Hematopoietic multipotent progenitor cell treated with erythropoietin and hydrocortisone succinate and interleukin-3 and kit ligand, for 8 days (in vitro differentiated cells): ENCODE measurements at places on chromosomes 6 and 20.

GRCh38 chr6:119602215-119603178, 252.9 kb upstream of the MAN1A1 start:
- no peak for DNase-seq

GRCh38 chr6:73250016-73250415, 13.0 kb downstream of the KHDC1 start:
- DNase-seq = no peak

- DNase-seq = no peak
Observed at GRCh38 chr6:7633361-7633760, 43.4 kb downstream of the SNRNP48 start.

GRCh38 chr6:120496661-120497060, 837.6 kb downstream of the TBC1D32 start:
- DNase-seq = no peak

DNA sequence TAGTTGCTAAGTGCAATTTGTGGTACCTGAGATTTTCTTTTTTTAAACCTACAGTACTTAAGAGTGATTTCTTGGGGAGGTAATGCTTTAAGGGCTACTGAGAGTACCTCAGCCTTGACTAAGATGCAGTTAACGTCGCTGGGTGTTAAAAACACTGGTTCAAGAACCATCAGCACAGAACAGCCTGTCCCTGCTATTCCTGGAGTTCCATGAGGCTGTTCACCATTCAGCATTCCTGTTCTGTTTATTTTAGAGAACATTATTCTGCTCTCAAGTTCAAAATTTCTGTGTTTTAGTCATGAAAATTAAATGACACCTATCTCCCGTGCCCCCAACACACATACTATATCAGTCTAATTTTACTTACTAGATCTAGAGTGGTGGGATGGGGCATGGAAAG, 1.7 kb upstream of the PRELID3B start:
- no peak for DNase-seq

- peak; percentile 16 for DNase-seq
Observed at GRCh38 chr6:101114703-101115102, 233.6 kb upstream of the ASCC3 start.

DNA sequence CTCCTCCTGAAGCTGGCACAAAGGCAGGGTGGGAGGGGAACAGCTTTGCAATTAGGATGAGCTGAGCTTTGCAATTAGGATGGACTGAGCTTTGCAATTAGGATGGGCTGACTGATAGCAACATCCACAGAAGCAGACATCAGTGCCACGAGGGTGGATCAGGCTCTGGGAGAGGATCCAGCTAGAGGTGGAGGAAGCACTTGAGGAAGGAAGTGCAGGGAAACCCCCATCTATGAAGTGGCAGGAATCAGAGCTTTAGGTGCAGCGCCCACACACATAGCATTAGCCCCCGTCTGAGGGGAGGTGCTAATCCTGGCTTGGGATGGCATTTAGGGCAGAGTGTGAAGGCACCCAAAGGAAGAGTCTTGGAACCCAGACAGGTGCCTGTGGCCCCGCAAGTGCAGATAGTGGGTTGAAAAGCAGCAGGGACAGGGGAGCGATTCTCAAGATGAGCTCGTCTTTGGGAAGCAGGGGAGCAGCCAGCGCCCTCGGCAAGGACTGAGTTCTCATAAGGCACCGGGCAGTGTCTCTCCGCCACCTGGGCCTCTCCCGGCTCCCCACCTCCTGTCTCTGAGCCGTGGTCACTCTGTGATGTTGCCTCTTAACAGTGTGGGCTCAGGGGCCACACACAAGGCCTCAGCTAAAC, 12.0 kb upstream of the THBS2 start:
- no peak for DNase-seq

GRCh38 chr6:93787841-93788240, 368.5 kb upstream of the EPHA7 start:
- DNase-seq = no peak

- no peak for DNase-seq
Observed at GRCh38 chr6:170404036-170404435, 97.5 kb downstream of the FAM120B start.
